Stomach (tissue), 19 donors: ENCODE measurements at places on chromosomes 5 and 9. TPM values are rescaled to one million over a fixed set of nuclear protein-coding genes. Genes with fewer than 3 reads are reported as not detected.

CRHBP gene
- total RNA-seq = not detected

SPATA31D4 gene
- total RNA-seq = not detected

SLC34A3 gene
- not detected for total RNA-seq

TNC gene
- total RNA-seq = 52.2 TPM

ANKRD31 gene
- 0.14 TPM for total RNA-seq

FBN2 gene
- total RNA-seq = 3.6 TPM

LRRC8A gene
- 14.7 TPM for total RNA-seq

LMX1B gene
- total RNA-seq = not detected

C5orf52 gene
- total RNA-seq = not detected

CA9 gene
- total RNA-seq = 670 TPM

SIT1 gene
- total RNA-seq = not detected

CENPH gene
- total RNA-seq = 0.45 TPM

HTR1A gene
- not detected for total RNA-seq

IQGAP2 gene
- total RNA-seq = 42.0 TPM

CDH9 gene
- total RNA-seq = not detected

OR1J2 gene
- total RNA-seq = not detected

CARTPT gene
- not detected for total RNA-seq

PTGS1 gene
- total RNA-seq = 21.2 TPM

SLC28A3 gene
- 1.1 TPM for total RNA-seq

TAS2R1 gene
- not detected for total RNA-seq

SPINK4 gene
- not detected for total RNA-seq

SCGB3A1 gene
- not detected for total RNA-seq

MYOZ3 gene
- not detected for total RNA-seq

GABBR2 gene
- total RNA-seq = not detected

DRD1 gene
- total RNA-seq = not detected

MYOT gene
- not detected for total RNA-seq

TRIO gene
- 269 TPM for total RNA-seq

FREM1 gene
- total RNA-seq = 1.3 TPM

VLDLR gene
- total RNA-seq = 21.3 TPM

SPEF2 gene
- total RNA-seq = 25.4 TPM

SLC6A18 gene
- total RNA-seq = not detected

TRIP13 gene
- total RNA-seq = 2.2 TPM

PPIC gene
- total RNA-seq = 57.5 TPM

FXN gene
- total RNA-seq = 0.58 TPM

PCDHB10 gene
- total RNA-seq = 2.3 TPM

TSSK1B gene
- not detected for total RNA-seq

PCDHB8 gene
- total RNA-seq = not detected

ENTPD2 gene
- total RNA-seq = 2.2 TPM

PCDHGC5 gene
- total RNA-seq = 2.0 TPM

ACSL6 gene
- total RNA-seq = 1.7 TPM

DMRTA1 gene
- not detected for total RNA-seq
